AG08395 (cell line): ENCODE measurements at places on chromosomes 11 and 22.
A peak's percentile ranks its signal among the peaks of the same experiment; 100 is the strongest.

GRCh38 chr22:47994601-47995263, 1232.3 kb downstream of the TBC1D22A start:
- DNase-seq: no peak

GRCh38 chr11:44608991-44609782, 43.7 kb downstream of the CD82 start:
- DNase-seq: no peak

GRCh38 chr11:92697461-92698312, 271.8 kb upstream of the MTNR1B start:
- peak; percentile 11 for DNase-seq

DNA sequence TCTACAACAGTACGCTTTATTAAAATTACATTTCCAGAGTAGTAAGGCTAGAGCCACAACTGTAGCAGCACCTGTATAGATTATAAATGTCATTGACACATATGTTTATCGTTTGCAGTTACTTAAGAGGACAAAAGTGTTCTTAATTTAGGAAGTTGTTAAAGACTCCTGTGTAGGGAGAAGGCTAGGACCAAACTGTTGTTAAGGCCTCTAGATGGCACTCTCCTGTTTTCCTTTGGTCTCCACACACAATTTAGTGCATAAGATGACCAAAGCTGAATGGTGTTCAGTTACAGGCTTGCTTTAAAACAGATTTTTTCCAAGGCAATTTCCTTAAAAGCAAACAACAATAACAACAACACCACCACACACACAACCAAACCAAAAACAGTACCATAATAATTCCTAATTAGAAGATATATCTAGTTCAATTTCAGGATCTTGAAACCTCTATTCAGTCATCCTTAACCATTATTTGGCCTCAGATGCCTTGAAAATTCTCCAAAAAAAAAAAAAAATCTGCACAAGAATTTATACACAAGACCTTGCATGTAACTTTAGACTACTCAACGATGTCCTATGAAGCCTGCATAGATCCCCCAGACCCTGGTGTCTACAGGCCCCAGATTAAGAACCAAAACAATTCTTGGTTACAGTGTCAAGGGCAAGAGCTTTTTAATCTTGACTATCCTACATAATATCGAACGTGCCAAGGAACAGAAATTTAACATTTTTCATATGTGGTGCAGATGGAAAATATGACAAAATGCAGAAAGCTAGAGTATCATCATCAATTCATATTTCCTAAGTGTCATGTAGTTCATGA, 42.6 kb upstream of the APOA1 start:
- DNase-seq: peak; percentile 63

GRCh38 chr11:134019500-134019899, 49.4 kb upstream of the JAM3 start:
- DNase-seq: no peak

- DNase-seq: no peak
Observed at GRCh38 chr11:44952082-44952481, 1.4 kb upstream of the TP53I11 start.

DNA sequence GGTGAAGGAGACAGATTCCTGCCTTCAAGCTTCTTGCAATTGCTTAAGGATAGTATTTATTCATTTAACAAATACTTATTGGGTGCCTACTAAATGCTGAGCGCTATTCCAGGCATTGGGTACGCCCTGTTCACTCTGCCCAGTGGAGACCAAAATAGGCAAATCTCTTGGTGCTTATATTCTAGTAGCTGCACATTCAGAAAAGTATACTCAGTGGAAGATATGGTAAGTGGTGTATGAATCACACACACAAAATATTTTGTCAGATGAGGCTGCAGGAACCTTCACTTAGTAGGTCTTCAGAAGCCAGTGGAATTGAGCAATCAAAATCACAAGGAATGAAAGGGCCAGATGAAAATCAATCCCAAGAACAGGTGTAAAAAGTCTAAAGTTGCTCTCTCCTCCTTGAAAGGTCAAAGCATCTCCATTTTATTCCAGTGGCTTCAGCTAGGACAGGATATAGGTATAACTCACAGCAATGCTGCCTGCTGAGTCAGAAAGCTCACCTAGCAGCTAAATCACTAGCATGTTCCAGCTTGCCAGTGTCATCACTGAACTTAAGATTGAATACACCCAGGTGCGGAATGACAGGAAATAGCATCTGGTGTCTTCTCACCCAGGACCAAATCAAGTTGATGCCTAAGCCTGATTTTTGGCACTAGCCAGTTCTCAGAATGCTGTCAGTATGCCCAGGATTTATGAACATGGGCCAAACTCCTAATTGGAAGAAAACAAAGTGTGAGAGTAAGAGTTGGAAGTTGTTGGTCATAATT, 83.9 kb downstream of the AMOTL1 start:
- DNase-seq: no peak

DNA sequence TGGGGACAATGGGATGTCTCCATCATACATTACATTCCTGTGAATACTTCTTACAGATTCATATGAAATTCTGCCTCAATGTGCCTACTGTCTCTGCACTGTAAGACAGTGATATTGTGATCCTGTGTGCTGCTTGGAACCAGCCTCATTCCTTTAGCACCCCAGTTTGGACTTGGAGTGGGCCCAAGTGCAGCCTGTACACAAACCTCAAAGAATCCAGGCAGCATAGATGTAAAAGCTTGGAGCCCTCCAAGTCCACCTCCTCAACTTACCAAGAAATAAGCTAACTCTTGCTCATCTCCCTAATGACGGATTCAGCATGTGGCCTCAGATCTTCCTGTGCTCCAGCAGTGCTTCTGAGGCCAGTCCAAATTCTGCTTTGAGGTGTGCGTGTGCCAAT, 24.4 kb downstream of the GRAP2 start:
- DNase-seq: no peak

DNA sequence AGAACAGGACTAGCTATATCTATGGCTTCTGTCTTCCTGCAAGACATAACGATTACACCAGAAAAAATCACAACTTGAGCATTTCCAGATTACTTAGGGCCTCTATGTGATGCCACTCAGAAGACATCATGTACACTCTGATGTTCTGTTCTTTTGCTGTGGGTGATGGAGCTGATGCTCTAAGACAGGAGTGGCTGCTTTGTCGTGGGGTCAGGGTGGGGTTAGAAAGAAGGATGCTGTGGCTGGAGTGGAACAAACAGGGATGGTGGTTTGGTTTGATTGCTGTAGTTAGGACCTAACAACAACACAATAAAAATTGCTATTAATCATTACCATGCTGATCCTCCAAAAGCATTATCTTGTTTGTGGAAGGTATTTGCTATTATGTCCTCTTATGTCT, 120.3 kb upstream of the ARHGAP20 start:
- DNase-seq: no peak

DNA sequence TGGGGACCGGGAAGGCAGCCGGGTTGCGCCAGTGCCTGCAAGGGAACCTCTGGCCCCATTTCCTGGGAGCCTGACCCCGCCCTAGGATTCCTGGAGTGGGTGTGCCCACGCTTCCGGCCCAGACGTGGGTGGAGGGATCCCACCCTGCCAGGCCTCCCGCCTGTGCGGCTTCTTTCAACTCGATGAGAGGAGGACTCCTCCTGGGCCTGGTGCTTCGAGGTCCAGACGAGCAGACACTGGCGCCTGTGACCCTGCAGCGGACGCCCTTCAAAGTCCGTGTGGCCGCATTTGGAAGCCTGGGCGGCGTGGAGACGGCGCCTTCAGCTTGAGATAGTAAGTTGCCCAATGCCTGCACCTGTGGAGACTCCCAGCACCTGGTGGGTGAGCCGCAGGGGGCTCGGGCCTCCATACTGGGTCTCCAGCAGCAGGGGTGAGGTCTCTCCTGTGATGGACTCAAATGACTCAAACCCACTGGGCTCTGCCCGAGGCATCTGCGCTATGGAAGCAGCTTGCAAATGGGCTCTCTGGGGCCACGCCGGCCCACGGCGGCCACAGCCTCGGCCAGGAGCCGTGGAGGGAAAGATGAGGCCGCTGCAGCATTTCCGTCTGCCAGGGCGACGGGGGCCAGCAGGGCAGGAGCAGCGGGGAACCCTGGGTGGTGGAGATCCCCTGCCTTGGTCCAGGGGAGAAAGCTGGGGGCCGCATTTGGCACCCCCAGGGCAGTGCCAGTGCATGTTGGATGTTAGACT, 64.3 kb upstream of the PPARA start:
- peak; percentile 82 for DNase-seq

DNA sequence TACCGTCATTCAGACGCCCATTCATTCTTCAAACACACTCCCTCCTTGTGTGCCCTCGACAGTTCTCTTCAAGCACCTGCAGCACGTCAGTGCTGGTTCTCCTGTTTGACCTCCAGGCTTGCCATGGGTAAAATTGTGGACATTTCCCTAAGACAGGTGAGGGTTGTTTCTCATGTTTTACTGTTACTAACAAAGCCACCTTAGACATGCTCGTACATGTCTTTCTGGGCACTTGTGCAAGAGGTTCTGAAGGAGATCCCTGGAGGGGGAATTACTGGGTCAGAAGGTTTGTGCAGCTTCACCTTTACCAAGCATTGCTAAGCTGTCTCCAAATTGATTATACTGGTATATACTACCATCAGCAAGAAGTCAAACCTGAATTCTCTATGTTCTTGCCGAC, 189.7 kb upstream of the TMEM45B start:
- DNase-seq: no peak

DNA sequence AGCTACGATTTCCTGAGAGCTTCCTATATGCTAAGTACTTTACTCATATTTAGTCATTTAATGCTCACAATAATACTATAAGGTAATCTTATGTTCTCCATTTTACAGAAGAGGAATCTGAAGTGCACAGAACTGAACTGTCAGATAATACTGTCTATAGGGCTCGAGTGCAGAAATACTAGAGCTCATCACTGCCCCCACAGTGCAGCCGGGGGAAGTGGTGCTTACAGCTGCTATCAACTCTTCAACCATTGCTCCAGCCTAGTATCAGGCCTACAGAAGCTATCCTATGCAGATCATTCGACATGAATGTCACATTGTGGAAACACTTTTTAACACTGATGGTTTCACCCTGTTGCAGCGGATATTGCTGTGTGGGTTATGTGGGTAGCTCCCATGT, 929.9 kb downstream of the NTM start:
- DNase-seq: peak; percentile 26

GRCh38 chr11:87832211-87832610, 343.0 kb downstream of the RAB38 start:
- DNase-seq: no peak

- DNase-seq: peak; percentile 69
Observed at GRCh38 chr11:68256331-68256741, 15.4 kb downstream of the C11orf24 start.

- no peak for DNase-seq
Observed at GRCh38 chr11:23078289-23078971, 218.2 kb upstream of the CCDC179 start.

DNA sequence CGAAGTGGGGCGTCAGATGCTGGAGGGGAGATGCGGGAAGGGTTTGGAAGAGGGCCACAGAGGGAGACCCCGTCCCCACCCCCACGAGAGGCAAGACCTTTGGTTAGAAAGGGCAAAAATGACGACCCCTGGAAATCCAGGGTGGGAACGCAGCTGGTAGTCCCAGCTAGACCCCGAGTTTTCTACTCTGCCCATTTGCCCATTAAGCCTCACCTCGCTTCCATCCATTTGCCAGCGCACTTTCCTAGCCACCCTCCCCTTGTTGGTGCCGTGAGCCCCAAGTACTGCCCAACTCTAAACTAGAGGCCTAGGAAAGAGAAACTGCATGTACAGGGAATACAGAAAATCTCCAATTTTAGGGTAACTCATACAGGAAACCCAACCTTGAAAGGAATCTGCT, 370 bp downstream of the DDX25 start:
- DNase-seq: no peak

- no peak for DNase-seq
Observed at GRCh38 chr22:28316014-28316413, 363.6 kb downstream of the TTC28 start.

DNA sequence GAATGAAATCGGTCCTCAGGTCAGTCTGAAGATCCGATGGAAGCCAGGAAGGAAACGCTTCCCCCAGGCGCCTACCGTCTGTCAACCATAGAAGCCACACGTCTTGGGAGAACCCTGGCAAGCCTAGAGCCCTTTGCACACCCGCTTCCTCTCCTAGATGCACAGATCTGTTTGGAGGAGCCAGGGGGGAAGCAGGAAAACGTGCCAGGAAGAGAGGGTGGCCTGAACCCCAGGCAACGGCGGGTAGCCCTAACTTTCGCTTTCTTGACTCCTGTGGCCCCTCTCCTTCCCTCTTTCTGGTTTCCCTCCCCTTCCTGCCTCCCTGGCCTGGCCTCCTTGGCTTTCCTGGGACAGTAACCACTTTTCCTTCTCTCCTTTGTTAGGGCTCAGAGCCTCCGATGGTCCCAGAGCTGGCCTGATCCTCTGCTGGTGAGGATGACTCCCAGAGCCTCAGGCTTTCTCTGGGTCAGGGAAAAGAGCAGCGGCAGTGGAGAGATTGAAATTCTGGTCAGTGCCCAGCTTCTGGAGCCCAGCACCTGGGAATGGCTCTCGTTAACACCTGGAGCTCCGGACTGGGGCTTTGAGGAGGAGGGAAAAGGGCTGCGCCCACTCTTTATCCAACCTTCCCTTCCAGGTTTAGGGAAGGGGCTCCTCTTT, 2.1 kb downstream of the FXYD6 start:
- DNase-seq: no peak

GRCh38 chr22:41504397-41504796, 35.5 kb downstream of the ACO2 start:
- peak; percentile 52 for DNase-seq

DNA sequence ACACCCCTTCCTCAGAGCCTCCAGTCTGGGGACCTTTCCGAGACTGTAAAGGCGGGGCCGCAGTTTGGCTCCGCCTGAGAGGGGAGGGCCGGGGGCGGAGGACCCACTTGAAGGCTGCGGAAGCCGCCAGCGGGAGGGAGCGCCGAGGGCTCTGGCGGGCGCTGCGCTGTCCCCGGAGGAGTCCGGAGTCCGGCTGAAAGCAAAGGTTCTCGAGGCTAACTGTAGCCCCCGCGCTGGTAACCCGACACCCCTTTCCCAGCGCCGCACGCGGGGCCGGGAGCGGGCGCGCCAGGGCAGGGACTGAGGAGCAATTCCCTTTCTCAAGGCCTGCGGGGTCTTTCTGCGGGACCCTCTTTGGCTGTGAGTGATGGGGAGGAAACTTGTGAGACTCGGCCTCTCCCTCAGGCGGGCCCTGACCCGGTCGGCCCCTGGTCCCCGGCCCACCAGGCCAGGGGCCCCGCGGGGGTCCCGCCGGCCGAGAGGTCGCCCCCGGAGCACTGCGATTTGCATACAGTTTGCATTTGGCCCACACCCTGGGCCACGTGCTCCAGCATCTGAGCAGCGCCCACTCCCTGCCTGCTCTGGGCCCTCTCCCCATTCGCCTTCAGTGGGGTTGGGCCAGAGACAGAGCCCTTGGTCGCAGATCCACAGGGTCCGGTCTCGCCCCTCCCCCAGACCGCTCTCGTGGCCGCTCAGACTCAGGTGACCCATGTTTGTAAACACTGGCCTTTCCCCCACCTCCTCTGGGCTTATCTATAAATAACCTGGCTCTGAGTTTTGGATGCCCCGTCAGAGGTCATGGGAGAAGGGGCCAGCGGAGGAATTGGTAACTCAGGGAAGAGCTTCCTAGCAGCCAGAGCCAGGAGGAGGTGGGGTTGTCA, 519 bp upstream of the ART5 start:
- DNase-seq: peak; percentile 83

GRCh38 chr22:31102441-31103081, 4.8 kb downstream of the SELENOM start:
- DNase-seq: peak; percentile 92
